IMR-90 (cell line): ENCODE measurements at places on chromosomes 1 and 21.

DNA sequence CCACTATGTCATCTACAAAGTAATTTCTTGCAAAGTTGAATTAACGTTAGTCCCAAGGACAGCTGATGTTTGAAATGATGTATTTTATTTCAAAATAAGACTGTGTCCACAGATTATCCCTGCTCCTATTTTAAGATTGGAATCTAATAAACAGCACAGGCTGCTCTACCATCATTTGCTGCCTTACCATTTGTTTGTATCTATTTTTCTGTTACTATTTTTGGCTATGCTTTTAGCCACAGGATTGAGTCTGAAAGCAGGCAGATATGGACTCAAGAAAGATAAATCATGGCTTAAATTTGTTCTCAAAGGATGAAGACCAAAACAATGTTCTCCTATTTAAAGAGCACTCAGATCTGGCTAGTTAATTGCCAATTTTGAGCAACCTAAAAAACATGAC is 105.3 kb downstream of the RGS2 start:
- DNase-seq, result no peak

- no peak for DNase-seq
These were observed 3.5 kb upstream of the FCMR start for GRCh38 chr1:206925106-206925736.

DNA sequence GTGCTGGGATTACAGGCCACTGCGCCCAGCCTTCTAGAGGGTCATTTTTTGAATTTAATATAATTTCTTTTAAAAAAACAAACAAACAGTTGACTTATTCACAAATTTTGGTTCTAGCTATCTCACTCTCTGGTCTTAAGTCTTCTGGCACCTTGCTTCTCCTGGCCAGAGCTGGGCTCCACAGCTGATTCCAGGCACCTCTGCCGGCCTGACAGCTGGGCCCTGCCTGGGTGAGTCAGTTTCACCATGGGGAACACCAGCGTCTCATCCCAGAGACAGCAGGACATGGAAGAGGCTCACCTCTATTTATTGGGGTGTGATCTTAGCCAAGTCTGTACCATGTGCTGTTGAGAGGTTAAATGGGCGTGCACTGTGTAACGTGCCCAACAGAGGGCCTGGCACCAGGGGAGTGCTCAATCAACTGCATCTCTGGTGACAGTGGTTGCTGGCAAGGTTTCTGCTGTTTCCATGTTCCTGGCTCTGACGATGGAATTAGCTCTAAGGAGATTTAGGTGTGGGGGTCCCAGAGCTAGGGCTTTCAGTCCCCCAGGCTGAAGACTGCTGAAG is 956 bp downstream of the CPLANE2 start:
- DNase-seq, result peak; percentile 18

- DNase-seq, result no peak
These were observed 364 bp downstream of the GOLPH3L start for GRCh38 chr1:150696590-150696989.

DNA sequence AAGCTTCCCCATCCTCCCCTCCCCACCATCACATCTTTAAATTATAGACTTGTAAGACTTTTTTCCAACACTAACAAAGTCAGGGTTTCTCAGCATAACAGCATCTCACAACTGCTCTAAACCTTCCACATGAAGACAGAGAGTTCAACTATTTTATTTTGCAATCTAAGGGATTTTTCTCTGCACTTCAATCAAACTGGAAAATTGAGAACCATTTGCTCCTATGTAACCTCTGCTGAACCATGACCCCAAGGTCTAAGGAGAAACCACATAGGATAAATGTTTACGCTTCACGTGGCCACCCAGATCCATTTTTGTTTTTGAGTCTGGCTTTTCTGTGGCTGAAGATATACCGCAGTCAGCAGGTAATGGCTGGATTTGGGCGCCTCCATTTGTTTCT is 13.2 kb downstream of the ERRFI1 start:
- DNase-seq, result no peak

DNA sequence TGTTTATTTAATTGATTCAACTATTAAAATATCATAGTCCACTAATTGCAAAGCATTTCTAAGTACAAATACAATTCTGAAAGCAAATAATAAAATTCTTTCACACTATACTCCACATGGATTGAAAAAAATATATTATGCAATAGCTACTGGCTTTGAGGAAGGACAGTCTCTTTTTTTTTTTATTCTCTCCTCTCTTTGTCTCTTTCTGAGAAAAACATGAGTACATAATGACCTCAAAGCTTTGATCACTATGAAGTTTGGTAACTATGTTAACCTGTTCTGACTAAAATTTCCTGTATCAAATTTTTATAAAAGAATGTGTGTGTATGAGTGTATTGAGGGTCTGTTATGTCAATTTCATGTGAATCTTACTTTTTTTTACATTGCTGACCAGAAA is 96.2 kb downstream of the RGS2 start:
- no peak for DNase-seq

DNA sequence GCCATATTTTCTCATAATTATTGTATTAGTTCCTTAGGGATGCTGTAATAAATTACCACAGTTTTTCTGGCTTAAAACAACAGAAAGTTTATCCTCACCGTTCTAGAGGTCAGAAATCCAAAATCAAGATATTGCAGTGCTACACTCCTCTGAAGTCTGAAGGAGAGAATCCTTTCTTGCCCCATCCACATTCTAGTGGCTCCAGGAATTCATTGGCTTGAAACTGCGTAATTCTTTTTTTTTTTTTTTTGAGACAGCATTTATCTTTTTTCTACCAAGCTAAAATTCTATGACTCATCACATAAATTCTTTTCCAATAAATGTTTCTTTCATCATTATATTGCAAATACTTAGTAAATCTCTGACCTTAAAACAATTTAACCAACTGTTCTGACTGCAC is 451.0 kb upstream of the RGS18 start:
- peak; percentile 49 for DNase-seq

GRCh38 chr1:17635276-17635675 is 95.8 kb downstream of the ARHGEF10L start:
- no peak for DNase-seq

DNA sequence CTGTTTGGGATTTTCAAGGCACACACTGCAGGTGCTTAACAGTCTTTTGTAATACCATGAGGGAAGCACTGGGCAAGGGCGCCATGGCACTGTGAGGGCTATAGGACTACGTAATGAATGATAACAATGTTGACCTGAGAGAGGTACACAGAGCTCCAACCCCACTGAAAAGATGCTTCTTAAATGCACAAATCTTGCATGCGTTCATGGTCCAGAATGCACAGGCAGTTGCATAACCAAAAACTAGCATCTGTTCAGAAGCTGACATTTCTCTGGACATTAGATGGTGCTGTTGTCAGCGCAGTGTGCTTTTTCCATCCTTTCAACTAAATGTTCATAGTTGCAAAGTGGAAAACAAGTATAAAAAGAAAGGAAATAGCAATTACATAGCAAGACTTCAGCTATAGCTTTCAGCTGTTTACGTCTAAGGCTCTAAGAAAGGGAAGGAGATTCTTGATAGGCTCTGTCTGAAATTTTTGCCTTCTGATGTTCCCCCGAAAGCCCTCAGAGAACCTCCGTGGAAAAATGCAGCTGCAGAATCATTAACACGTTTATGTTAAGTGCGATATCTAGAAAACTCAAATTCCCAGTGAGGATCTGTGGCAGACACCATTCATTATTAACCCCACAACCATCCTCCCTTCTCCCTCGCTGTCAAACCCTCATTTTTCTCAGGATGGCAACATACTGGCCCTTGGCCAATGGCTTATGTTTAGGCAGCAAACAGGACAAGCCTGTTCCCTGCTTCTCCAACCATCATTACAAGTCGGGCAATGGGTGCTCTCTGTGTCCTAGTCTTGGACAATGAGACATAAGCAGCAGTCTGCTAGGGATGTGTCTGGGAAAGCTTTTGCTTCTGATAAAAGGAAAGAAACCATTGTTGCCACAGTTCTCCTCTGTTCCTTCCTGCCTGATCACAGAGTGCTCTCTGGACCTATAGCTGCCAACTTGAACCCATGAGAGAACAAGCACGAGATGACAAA is 8.2 kb upstream of the TARBP1 start:
- peak; percentile 84 for DNase-seq

DNA sequence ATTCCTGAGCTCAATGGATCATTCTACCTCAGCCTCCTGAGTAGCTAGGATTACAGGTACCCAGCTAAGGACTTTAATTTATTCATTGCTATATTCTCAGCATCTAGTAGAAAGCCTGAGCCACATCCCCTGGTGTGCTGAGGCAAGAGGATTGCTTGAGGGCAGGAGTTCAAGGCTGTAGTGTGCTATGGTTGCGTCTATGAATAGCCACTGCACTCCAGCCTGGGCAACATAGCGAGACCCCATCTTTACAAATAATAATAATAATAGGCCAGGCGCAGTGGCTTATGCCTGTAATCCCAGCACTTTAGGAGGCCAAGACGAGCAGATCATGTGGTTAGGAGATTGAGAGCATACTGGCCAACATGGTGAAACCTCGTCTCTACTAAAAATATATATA is 3.3 kb upstream of the RPS6KA1 start:
- no peak for DNase-seq

DNA sequence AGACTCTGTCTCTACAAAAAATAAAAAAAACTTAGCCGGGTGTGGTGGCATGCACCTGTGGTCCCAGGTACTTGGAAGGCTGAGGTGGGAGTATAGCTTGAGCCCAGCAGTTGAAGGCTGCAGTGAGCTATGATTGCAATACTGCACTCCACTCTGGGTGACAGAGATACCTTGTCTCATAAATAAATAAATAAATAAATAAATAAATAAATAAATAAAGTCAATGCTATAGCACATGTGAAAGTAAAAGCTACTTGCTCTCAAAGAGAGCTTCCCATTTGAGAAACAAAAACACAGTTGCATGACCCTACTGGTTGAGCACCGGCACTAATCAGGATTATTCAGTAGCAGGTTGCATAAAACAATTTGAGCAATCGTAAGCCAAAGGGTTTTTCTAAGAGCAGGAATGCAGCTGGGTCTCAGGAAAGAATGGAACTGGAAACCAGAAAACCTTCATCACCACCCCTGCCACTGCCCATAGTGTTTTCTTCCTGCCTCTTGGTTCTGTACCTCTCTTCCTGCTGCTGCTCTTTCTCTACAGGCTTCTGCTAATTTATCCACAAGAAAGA is 29.3 kb upstream of the DNAH14 start:
- no peak for DNase-seq

DNA sequence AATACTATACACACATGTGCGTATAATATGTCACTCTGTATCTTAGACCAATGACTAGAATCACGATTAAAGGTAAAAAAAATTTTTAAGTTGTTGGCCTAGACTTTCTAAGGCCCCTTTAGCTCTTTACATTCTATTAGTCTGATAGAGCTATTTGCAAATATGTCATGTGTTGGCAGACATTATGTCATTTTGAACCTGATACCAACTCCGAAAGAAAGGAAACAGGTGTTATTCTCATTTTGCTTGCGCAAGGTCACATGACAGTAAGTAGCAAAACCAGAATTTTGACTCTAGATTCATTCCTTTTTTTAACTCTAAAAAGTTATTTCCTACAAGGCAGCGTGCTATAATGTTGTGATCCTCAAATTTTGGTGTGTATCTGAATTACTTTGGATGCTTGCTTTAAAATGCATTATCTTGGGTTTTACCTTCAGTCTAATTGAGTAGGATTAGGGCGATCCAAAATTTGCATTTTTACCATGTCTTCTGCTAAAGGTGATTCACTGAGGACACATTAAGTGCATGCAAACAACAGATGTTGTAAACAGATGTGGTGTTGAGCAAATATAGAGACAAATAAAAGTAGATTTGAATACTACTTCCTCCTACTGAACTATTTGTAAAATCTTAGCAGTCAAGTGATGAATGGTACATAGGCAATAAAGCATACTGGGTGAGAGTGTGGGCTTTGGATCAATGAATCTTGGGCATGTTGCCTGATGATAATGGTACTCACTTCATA is 63.5 kb upstream of the KIAA1614 start:
- no peak for DNase-seq

DNA sequence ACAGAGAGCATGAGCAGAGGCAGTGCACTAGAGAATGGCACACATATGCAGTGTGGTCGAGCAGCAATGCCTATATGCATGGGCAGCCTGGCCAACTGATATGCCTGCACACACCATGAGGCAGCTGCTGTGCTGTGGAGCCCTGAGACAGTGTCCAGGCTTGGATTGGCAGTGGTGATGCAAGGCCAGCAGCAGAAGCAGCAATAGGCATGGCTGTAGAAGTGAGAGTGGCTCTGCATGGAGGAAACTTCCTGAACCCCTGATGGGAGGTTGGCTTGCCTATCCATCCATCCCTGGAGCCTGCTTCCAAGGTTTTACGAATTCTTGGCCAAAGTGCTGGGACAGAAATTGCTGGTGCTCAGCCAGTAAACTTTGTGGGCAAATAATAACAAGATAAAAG is 89.7 kb downstream of the DIRAS3 start:
- no peak for DNase-seq

DNA sequence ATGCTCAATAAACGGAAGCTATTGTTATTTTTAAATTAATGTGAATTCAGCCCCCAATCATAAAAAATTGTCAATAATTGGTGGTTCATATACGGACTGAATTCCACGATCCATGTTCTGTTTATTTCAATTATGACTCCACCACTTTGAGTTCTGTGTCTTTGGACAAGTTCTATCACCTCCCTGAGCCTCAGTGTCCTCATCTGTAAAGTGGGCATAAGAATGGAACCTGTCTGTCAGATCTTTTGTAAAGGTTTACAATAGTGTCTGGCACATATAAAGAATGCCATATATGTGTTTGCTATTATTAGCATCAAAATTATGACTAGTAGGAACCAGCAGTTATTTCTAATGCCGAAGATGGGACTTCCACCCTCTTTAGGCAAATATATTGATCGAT is 183.3 kb downstream of the KAZN start:
- DNase-seq, result no peak

- DNase-seq, result no peak
These were observed 26.1 kb downstream of the EGLN1 start for GRCh38 chr1:231395998-231396390.

GRCh38 chr1:156583821-156584622 is 4.5 kb downstream of the TTC24 start:
- DNase-seq, result peak; percentile 84

GRCh38 chr1:210257698-210258529 is 25.3 kb downstream of the SERTAD4 start:
- DNase-seq, result no peak

GRCh38 chr1:208309771-208310170 is 65.6 kb upstream of the PLXNA2 start:
- no peak for DNase-seq

GRCh38 chr21:45988366-45989347 is 7.1 kb downstream of the COL6A1 start:
- no peak for DNase-seq
